ENCODE measurements at places on chromosomes 13 and 19.

DNA sequence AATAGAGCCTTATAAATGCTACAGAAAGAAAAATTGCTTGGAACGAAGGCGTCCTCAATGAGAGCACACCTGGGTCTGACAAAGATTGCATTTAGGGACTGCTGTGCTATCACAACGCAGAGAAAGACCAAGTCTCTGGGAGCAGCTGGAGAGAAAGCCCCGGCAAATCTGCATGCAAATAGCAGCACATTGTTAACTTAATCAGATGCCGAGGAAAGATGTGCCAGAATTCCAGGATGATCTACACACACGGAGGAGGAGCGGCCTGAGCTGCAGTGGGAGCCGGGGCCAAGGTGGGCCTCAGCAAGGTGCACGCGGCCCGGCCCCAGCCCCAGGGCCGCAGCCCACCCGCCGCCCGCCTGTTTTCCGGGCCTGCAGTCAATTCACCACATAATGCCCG is 1.4 kb downstream of the ZNF536 start:
- DNase-seq: no peak

- no peak for DNase-seq
Measured at GRCh38 chr13:56923626-56924140, 217.0 kb upstream of the PRR20A start.

GRCh38 chr13:43579321-43579720 is 207.5 kb downstream of the ENOX1 start:
- no peak for DNase-seq

GRCh38 chr19:56111601-56112312 is 9.3 kb downstream of the ZNF787 start:
- DNase-seq: peak; percentile 32

DNA sequence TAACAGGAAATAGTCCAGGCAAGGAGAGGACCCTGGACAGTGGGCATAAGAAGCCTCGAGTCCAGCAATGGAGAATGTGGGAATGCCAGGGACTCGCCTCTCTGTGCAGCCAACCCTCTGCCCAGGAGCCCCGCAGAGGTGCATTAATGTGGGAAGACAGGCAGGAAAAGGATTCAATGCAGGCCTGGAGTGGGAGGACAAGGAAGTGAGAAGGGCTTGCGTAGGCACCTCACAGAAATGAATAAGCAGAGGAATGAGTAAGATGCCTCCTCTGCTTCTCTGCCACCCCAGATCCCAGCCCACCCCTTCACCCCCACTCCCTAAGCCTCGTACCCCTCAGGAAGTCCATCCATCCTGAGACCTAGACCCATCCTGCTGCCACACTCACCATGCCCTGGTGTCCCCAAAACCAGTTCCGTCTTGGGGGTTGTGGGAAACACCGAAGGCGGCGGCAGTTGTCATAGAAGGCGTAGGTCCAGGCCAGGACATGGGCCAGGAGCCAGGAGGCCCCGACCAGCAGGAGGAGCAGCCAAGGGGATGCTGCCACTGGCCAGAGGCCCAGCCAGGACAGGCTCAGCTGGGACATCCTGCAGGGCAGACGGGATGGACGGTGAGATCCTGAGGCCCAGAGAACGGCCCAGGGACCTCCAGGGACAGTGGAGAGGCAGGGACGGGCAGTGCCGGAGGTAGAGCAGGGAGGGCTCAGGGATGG is 692 bp downstream of the CYP4F2 start:
- DNase-seq: no peak

- DNase-seq: no peak
Measured at GRCh38 chr13:106479929-106480328, 55.5 kb downstream of the EFNB2 start.

GRCh38 chr13:108897955-108898354 is 268.5 kb downstream of the MYO16 start:
- DNase-seq: no peak

DNA sequence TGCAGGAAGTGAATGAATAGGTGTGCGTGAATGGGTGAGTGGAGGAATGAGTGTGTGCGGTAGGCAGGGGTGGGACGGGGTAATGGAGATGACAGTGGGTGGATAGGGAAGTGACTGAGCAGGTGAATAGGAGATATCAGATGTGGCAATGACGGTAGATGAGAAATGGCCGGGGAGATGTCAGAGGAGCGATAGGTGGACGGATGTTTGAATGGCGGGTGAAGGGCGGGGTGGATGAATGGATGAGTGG is 1.5 kb downstream of the TTC9B start:
- no peak for DNase-seq

DNA sequence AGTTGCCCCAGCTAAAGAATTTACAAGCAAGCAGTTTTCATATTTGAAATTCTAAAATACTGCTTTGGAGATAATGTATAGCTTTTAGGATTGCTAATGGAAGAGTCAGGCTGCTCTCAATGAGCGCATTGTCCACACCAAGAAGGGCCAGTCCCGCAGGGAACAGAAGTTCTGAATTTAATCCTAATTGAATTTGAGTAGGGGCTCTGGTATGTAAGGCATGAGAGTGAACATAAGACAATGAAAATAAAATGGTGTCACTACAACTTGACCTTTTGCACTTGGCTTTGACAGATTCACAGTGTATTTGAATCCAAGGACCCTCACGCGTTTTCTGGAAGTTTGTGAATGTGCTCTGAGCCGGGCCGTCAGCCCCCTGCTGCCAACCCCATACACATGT is 32.6 kb downstream of the RAB20 start:
- DNase-seq: no peak

DNA sequence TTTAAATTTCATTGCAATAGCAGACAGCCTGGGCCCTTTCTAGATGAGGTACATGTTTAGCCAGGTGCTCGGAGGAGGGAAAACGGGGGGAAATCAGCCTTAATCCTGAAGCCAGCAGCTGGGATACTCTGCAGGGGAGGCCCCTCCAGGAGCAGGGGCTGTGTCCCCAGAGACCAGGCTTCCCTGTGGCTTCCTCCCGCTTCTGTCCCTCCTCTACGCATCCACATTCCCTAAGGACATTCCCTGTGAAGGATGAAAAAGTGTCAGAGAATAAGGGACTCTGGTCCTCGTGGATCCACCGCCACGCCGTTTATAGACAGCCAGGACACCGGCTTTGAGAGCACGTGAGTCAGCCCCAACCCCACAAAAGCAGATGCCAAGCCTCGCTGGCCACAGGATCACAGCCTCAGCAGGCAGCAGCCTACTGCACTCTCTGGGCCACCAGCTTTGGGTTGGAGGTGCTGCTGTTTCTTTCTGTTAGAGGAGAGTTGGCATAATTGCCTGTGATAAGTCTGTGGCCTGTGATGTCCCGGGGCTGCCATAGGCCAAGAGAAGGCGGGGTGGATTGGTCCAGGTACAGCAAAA is 36.7 kb upstream of the RANBP3 start:
- no peak for DNase-seq

DNA sequence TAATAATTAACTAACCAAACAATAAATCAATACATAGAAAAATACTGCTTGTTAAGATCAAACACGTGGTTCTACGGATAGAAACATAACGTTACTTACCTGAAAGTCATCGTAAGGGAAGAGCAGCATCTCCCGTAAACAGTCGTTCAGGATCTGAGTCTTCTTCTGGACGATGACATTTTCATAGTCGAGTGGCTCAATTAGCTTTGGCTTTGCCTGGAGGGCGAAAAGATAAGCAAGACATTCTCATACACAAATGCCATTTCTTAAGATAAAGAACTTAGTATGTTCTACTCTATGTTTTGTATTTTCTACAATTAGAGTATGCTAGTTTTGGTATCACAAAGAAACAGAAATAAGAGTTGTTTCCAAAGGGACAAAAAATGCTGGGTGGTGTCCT is 22.5 kb downstream of the DOCK9 start:
- DNase-seq: no peak

DNA sequence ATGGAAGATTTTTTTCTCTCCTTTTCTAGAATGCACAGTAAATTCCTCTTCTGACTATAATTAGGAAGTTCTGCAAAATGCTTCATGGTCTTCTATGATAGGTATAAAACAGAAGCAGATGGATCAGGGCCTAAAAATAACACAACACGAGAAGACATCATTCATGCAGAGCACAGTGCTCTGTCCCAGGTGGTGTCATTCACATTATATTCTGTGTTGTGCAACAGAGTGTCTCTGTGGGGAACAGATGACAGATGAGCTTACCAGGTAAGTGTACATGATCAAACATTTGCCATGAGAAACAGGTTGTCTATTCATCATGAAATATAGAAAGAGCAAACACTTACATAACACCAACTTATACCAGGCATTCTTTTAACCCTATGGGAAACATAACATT is 288.3 kb downstream of the KCTD12 start:
- no peak for DNase-seq

- DNase-seq: no peak
Measured at GRCh38 chr13:97423300-97424045, 10.5 kb upstream of the RAP2A start.
